Immature natural killer cell (primary cell): ENCODE measurements at places on chromosomes 4 and X. TPM values are rescaled to one million over a fixed set of nuclear protein-coding genes. Genes with fewer than 3 reads are reported as not detected.

The IBSP gene
- polyA plus RNA-seq, result not detected

The MMRN1 gene
- 2.5 TPM for polyA plus RNA-seq

The TMEM31 gene
- not detected for polyA plus RNA-seq

The NOA1 gene
- polyA plus RNA-seq, result 18.9 TPM

GRCh38 chr4:14857981-14858380 lies 144.3 kb upstream of the CPEB2 start:
- DNase-seq, result no peak

DNA sequence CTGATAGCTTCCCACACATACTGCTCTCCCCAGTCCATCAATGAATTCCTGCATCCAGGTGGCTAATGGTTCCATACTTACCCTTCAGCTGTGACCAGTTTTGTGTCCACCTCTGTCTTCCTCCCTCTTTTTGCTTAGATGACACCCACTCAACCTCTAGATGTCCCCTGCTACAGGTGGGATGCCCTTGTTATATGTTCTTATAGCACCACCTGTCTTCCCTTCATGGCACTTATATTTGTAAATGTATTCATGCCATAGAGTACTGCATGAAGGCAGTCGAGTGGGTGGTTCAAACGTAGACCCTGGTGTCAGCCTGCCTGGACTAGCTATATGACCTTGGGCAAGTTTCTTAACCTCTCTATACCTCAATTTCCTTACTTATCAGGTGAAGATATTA lies 6.5 kb upstream of the USP46 start:
- peak; percentile 3 for DNase-seq

DNA sequence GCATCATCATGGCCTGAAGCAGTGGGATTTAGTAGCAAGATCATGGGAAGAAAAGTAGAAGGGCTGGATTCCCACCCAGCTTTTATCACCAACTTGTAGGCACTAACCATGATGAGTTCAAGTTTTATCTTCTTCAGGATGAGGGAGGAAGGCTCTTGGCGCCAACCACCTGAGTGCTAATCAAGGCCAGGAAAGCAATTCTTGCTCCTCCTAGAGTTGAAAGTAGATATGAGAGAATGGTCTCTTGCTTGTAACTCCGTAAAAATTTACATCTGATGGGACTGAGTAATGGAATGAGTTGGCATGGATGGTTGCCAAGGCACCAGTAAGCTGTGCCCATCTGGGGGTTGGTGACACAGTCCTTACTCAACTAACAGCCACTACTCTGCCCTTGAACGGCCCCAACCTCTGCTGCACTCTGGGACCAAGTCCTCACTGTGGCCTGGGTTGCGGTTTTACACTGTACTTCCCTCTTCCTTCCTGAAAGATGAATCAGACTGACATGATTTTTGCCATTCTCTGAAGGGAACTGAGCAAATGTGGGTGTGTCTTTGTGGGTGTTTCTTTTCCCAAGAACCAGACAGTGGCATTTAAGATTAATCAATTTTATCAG lies 39.4 kb upstream of the NDP start:
- DNase-seq, result peak; percentile 67
